ENCODE measurements at places on chromosomes 7 and 10. TPM values are rescaled to one million over a fixed set of nuclear protein-coding genes. Genes with fewer than 3 reads are reported as not detected.

Gene AQP1
- total RNA-seq = 96.4 TPM

Gene SLC16A12
- total RNA-seq = 1.2 TPM

Gene LIPN
- total RNA-seq = not detected

Gene TRIP6
- 31.7 TPM for total RNA-seq

Gene HSPB1
- total RNA-seq = 188 TPM

Gene SOSTDC1
- 19.8 TPM for total RNA-seq

Gene POM121
- total RNA-seq = 6.3 TPM

Gene NFE2L3
- 0.44 TPM for total RNA-seq

Gene PI4K2A
- 6.7 TPM for total RNA-seq

Gene NUTM2B
- 0.75 TPM for total RNA-seq

Gene CLEC5A
- total RNA-seq = 0.13 TPM

Gene NUDT13
- total RNA-seq = 2.0 TPM

Gene NXPH1
- total RNA-seq = not detected

Gene PMS2
- total RNA-seq = 13.2 TPM

Gene POLR2J2
- total RNA-seq = 3.3 TPM

Gene SPRN
- 0.53 TPM for total RNA-seq

Gene SLIT1
- 0.35 TPM for total RNA-seq

Data from muscle of leg (tissue), 16 donors.